ENCODE measurements at places on chromosomes 7 and 10. TPM values are rescaled to one million over a fixed set of nuclear protein-coding genes. Genes with fewer than 3 reads are reported as not detected.

Gene ACTL6B
- total RNA-seq, result not detected

Gene MYH16
- not detected for total RNA-seq

Gene AKR1C2
- total RNA-seq, result 161 TPM

Gene PROSER2
- total RNA-seq, result 1.2 TPM

Gene ZNF92
- total RNA-seq, result 1.7 TPM

Gene PRPS1L1
- not detected for total RNA-seq

Gene HACD1
- 61.8 TPM for total RNA-seq

Gene TAS2R41
- not detected for total RNA-seq

Gene KLF14
- 2.2 TPM for total RNA-seq

Gene GIGYF1
- total RNA-seq, result 39.1 TPM

Gene ADO
- 24.8 TPM for total RNA-seq

Data from psoas muscle (tissue), 8 donors.